ENCODE measurements at places on chromosomes 12 and 14. TPM values are rescaled to one million over a fixed set of nuclear protein-coding genes. Genes with fewer than 3 reads are reported as not detected.

The RFLNA gene
- polyA plus RNA-seq, result 8.6 TPM

The DBX2 gene
- polyA plus RNA-seq, result not detected

The LRRC9 gene
- 0.22 TPM for polyA plus RNA-seq

The ERBB3 gene
- 259 TPM for polyA plus RNA-seq

The GYS2 gene
- not detected for polyA plus RNA-seq

The C1QL4 gene
- not detected for polyA plus RNA-seq

The TOMM20L gene
- 0.95 TPM for polyA plus RNA-seq

The SLC6A12 gene
- 0.38 TPM for polyA plus RNA-seq

The MGAT4C gene
- 1.5 TPM for polyA plus RNA-seq

The DDX23 gene
- polyA plus RNA-seq, result 62.4 TPM

The LRP6 gene
- polyA plus RNA-seq, result 35.8 TPM

The MYF5 gene
- polyA plus RNA-seq, result 49.8 TPM

The TBX3 gene
- 36.9 TPM for polyA plus RNA-seq

The BMP4 gene
- polyA plus RNA-seq, result 25.4 TPM

The RNASE9 gene
- polyA plus RNA-seq, result not detected

The KLHL42 gene
- 13.3 TPM for polyA plus RNA-seq

The DENND5B gene
- polyA plus RNA-seq, result 19.2 TPM

The ABCC9 gene
- 31.4 TPM for polyA plus RNA-seq

The TMEM253 gene
- polyA plus RNA-seq, result 0.78 TPM

Measured in muscle of arm (tissue), 14 donors.